ENCODE measurements at places on chromosomes 12 and 14. TPM values are rescaled to one million over a fixed set of nuclear protein-coding genes. Genes with fewer than 3 reads are reported as not detected.

ARHGDIB gene
- 151 TPM for total RNA-seq

KRT82 gene
- not detected for total RNA-seq

DNA sequence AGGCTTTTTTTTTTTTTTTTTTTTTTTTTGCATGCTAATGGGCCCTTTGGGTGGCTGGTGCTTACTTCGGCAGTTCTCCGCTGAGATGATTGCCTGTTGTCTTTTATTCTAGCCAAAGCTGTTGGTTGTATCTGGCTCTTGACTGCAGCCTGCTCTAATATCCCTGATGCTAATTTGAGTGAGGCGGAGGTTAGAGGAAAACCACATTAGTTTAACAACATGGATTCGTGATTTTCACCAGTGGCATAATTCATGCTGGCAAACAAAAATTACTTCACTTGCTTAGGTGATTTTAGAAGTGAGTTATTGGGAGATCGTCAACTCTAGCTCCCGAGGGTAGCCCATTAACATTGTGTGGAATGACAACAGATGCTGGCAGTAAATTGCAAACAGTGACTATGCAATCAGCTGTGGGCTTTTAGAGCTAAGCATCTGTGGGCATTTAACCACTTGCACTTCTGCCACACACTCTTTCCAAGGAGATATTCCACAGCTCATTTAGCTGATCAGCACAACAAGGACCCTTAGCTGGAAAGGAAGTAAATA, 97.6 kb upstream of the ZDHHC17 start:
- H3K4me3 ChIP-seq = no peak overlapping the region
- no peak overlapping the region for H3K27ac ChIP-seq
- no peaks in the 10 kb centered on the region for H3K27me3 ChIP-seq
- H3K36me3 ChIP-seq = no peaks in the 10 kb centered on the region
- no peak for DNase-seq
- no peaks in the 10 kb centered on the region for H3K4me1 ChIP-seq

SOAT2 gene
- total RNA-seq = 0.19 TPM

GRCh38 chr14:73295198-73295796, 58.0 kb downstream of the PAPLN start:
- no peak overlapping the region for H3K4me3 ChIP-seq
- peaks cover 5% of the 10 kb centered on the region for H3K36me3 ChIP-seq
- peak; percentile 57 for DNase-seq
- H3K27me3 ChIP-seq = no peaks in the 10 kb centered on the region

GRCh38 chr12:48811437-48812090, 6.7 kb upstream of the CACNB3 start:
- no peaks in the 10 kb centered on the region for H3K27me3 ChIP-seq
- H3K4me3 ChIP-seq = no peak overlapping the region
- no peak for DNase-seq
- no peaks in the 10 kb centered on the region for H3K36me3 ChIP-seq

DNA sequence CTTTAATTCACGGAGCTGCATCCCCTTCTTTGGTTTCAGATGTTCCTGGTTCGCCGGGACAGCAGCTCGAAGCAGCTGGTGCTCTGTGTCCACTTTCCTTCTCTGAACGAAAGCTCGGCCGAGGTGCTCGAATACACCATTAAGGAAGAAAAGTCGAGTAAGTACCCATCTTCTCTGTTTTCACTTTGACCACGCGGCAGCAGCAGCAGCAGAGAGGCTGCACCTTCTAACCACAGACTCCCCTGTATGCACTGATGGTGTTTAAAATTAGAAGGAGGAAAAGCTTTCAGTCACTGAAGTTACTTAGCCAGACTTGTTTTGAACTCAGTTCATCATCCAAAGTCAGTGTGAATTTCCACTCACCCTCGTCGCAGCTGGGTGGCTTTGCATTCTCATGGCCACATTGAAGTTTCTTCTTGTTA, 63.8 kb downstream of the RIN3 start:
- H3K27ac ChIP-seq = no peak overlapping the region
- no peaks in the 10 kb centered on the region for H3K4me1 ChIP-seq
- H3K27me3 ChIP-seq = no peaks in the 10 kb centered on the region
- no peak overlapping the region for H3K4me3 ChIP-seq

All from kidney (tissue), 22 donors.